Esophagus mucosa (tissue), 1 donor: ENCODE measurements at places on chromosomes 12 and 14.

DNA sequence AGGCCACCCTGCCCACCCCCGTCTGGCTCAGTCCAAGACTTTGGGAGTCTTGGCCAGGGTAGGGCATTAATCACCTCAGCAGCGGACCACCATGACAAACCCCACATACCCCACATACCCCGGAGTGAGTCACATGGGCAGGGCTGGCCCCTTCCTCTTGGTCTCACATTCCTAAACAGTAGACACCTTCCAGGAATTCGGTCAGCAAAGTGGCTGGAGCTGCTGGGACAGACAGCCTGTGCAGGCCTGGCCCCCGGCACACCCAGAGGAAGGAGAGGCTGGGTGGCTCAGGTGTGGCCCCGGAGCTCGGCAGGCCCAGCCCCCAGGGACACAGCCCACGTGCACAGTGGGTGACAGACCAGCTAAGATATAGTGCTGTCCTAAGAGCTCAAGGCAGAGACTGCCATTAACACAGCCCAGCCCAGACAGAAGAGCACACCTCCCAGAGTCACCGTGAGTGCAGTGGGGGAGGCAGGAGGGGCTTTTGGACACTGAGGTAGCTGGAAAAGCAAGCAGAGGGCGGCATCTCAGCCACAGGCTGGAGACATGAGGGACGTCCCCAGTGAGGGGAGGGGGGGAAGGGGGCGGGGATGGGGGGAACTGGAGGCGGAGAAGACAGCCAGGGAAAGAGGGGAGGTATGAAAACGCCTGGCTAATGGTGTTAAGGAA, 24.0 kb downstream of the CCDC85C start:
- ATAC-seq, result peak; percentile 76

DNA sequence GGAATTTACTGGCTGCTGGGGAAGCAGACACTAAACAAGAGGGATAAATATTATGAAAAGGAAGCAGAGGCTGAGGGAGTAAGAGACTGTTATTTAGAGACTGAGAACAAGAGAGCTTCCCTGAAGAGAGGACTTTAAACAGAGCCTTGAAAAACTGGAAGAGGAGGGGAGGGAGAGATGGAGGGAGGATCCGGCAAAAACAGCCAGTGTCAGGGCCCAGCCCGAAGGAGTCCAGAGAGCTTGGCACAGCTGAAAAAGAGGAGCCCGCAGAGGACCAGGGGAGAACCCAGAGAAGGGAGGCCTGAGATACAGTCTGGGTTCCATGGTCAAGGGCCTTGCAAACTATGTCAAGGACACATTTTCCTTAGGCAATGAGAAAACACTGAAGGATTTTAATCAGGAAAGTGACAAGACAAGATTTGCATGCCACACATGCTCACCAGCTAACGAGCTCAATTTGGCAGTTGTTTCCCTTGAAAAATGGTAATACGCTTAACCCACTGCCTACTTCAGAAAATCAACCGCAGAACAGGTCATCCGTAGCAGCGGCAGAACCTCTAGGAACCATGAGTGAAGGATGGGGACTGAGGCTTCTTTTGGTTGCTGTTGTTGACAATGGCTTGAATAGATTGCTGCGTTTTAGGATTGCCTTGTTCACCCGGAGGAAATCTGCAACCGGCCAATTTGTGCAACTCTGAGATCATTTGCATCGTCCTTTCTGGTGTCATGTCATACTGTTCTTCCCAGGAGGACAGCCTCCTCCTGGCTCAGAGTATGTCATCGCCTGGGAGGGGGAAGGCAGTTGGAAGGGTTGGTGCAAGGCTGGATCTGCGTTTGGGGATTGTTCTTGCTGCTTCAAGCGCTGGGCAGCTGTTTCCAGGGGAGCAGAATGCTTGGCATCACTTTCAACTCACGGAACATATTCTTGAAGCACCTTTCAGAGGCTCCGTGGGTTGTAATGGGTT, 108.2 kb downstream of the PRMT8 start:
- ATAC-seq, result no peak

GRCh38 chr14:72906879-72907278, 13.0 kb upstream of the DPF3 start:
- no peak for ATAC-seq

- no peak for ATAC-seq
Measured at GRCh38 chr12:51076236-51076930, 7.0 kb downstream of the CSRNP2 start.

- peak; percentile 67 for ATAC-seq
Measured at GRCh38 chr12:120102189-120103043, 14.1 kb downstream of the RAB35 start.

DNA sequence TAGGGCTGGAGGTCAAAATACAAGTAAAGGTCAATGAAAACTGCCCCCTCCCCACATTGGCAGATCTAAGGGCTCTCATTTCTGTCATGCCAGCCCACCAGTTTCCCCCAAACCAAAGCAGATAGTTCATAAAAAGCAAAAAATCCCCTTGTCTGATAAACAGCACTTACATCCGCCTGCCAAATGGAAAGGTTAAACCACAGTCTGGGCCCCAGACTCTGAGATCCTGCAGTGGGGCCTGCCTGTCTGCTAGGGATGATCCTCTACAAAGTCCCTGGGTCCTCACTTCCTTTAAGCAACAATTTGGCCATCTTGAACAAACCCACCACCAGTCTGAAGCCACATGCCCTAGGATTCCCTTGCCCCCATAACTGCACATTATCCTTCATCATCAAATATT, 9.7 kb upstream of the RPS26 start:
- ATAC-seq, result no peak

DNA sequence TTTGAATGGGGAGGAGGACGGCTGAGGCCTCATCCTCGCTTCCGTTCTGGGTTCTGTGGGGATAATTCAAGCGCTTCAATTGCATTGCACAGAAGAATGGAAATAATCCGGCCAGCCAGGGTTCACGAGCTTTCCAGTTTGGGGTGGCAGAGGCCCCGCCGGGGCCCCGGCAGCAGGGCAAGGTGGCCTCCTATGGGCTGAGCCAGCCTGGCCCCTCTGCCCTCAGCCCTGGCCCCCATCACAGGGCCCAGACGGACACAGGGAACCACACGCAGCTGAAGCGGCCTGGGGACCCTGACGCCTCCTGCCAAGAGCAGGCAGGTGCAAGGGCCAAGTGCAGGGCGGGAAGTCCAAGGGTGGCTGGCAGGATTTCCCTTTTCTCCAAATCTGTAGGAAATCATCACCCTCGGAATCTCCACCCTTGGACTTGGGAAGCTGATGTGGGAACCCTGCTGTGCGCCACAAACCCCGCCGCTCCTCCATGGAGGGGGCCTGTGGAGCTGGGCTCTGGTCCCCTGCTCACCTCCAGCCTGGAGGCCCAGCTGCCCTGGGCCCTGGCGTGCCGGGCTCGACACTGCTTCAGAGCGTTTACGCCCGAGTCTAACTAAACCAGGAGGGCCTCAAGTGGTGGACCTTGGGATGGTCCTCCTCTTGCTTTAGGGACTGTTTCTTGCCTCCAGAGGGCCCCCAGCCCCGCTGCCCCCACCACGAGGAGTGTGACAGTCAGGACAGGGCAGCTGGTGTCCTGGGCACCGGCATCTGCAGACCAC, 78.4 kb downstream of the MOK start:
- no peak for ATAC-seq

DNA sequence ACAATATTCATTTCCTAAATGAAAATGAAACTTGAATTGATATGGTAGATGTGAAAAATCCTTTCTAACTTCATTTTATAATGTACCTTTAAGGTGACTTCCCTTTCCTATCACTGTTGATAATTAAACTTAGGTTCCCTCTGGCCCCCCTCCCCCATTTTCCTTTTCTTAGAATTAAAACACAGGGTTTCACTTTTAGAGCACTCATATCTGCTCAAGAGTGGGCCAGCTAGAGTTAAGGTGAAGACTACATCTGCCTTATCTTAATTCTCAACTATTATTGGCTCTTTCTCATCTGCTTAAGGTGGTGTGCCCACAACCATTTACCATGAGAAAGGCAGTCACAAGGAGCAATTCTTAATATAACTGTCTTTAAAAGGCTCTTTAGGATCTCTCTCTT, 49.7 kb downstream of the LIN52 start:
- no peak for ATAC-seq

GRCh38 chr12:132416121-132416673, 73.8 kb upstream of the FBRSL1 start:
- ATAC-seq, result no peak

DNA sequence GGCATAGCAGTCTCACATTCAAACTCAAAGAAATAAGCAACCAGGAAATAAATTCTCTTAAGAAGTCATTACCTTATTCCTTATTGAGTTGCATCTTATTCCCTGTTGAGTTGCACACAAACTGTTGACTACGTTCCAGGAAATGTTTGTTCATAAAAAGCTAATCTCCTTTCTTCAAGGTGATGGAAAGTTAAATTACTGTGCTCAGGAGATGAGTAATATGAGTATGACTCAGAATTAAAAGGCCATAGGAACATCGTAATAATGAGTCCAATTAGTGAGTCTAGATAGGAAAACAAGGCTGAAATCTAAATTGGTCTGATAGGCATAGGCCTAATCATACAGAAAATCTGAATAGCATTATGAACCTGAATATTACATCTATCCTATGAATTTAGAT, 203.1 kb downstream of the SLC2A13 start:
- peak; percentile 85 for ATAC-seq

- ATAC-seq, result no peak
Measured at GRCh38 chr12:51817027-51817953, 31.2 kb downstream of the FIGNL2 start.

- no peak for ATAC-seq
Measured at GRCh38 chr14:94446126-94446525, 6.5 kb downstream of the SERPINA11 start.

- no peak for ATAC-seq
Measured at GRCh38 chr12:128745772-128746689, 77.7 kb downstream of the SLC15A4 start.

GRCh38 chr12:46227616-46228015, 41.2 kb downstream of the SLC38A1 start:
- ATAC-seq, result no peak

GRCh38 chr12:64995816-64996215, 125.3 kb downstream of the WIF1 start:
- peak; percentile 13 for ATAC-seq

DNA sequence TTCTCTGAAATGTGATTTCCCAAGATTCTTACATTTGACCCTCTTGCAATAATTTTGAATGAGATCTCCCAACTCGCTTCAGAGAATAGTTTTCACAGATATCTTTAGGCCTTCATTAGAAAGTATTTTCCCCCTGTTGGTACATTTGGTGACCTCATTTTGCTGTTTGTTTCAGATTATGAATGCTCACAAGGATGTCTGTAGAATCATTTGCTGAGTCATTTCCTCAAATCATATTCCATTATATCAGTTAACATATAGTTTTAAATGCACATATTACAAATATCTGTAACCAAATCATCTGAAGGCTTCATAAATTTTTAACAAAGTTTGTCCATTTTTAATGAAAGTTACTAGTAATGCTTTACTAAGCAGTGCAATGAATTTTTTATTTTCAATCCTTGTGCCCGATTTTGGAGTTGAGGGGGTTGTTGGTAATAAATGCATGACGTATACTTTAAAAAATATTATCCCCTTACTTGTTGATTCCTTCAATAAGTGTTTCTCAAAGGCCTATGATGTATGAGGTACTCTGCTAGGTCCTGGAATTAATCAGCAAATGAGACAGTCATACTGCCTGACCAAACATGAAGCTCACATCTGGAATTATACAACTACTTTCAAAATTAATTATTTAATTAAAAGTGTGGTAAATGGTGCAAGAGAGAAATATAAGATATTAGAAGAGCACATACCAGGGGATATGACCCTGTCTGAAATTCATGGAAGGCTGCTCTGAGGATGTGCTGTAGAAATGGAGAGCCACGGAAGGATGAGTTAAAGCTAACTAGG, 126.9 kb upstream of the RAP1B start:
- ATAC-seq, result no peak

DNA sequence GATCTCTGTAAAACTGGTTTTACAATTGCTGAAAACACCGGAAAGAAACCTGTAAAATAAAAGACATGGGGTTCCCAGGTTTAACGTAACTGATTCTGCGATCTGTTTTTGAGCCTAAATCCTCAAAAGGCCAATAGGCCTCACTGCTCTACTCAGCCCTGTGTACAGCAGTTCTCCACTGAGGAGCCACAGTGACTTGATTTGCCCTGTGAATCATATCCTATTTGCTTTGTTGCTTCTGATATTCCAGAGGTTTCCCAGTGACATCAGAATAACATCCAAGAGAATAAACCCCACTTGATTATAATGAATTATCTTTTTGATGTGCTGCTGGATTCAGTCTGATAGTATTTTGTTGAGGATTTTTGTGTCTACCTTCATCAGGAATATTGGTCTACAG, 27.5 kb downstream of the MDM1 start:
- no peak for ATAC-seq

- ATAC-seq, result peak; percentile 72
Measured at GRCh38 chr12:601976-602699, 61.1 kb downstream of the NINJ2 start.

DNA sequence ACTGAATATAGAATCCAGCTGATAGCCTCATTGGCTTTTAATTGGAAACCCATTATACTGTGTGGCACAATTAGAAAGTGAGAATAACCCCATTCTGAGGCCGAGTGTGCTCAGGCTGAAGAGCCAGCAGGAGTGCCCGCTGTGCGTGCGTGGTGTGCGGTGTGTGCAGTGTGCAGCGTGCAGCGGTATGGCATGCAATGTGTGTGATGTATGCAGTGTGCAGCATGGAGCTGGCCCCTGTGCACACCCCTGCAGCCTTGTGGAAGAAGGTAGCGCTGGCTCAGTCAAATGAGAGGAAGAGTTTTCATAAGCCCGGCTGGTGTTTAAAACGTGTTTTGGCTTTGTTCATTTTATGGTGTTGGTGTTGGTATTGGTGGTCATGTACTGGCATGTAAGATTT, 22.9 kb downstream of the CKB start:
- peak; percentile 22 for ATAC-seq

DNA sequence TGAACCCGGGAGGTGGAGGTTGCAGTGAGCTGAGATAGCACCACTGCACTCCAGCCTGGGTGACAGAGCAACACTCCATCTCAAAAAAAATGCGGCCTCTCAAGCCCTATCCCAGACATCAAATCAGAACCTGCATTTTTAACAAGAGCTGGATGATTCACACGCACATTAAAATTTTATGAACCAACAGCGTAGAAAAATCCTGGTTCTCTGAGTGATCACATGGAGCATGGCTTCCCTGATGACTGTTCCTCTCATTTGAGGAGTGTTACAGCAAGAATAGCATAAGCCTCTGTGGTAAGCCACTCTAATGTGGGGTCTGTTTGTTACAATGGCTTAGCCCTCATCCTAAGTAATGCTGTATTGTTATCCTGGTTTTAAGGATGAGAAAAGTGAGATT, 163.6 kb downstream of the BRMS1L start:
- no peak for ATAC-seq
